ENCODE measurements at places on chromosomes 2 and 18.

GRCh38 chr2:101125374-101125773, 25.8 kb downstream of the TBC1D8 start:
- no peak for DNase-seq

GRCh38 chr18:39375066-39375465, 1809.5 kb upstream of the CELF4 start:
- no peak for DNase-seq

DNA sequence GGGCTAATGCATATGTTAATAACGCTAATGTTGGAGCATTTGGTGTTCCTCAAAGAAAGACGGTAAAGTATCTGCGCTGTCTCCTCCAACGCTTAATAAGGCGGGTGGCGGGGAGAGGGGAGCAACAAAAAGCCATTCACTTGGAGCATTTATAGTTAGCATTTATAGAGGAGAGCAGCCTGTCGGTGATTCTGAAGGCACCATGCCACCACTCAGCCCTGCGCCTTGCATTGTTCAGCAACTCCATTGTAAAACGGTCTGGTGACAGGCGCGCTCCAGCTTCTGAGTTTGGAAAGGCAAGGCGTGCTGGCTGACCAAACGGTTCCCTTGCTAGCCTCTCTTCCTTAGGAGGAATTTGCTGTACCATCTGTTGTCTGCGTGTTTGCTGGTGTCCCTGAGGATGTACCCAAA, 83.9 kb downstream of the LYPD1 start:
- no peak for DNase-seq

DNA sequence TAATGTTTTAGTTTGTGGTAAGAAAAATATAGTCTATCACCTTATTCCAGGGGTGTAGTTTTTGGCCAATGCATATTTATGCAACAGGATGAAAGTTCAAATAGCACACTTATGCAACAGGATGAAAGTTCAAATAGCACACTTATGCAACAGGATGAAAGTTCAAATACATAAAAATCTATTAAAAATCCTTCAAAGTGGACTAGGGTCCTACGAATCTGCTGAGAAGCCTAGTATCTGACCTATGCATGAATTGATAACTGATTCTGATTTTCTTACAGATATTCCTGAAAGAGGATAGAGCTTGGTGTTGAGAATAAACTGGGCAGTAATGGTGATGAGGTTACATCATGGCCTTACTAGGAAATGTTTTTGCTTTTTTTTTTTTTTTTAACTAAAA, 2.8 kb downstream of the PECR start:
- no peak for DNase-seq

DNA sequence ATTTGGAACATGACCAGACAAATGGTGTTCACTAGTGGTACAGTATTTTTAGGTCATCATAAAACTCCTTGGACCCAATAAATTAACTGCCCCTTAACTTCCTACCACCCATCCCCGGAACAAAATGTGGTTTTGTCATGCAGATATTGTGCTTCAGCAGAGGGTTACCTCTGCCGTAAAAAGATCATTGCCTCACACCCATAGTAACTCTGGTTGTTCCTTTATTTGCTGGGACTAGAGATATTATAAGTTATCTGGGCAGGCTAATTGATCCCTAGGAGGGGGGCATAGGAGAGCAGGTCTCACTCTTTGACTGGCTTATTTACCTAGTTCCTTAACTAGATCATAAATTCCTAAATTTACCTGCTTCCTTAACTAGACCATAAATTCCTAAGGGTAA, 1343.9 kb upstream of the CHAC2 start:
- DNase-seq, result no peak

DNA sequence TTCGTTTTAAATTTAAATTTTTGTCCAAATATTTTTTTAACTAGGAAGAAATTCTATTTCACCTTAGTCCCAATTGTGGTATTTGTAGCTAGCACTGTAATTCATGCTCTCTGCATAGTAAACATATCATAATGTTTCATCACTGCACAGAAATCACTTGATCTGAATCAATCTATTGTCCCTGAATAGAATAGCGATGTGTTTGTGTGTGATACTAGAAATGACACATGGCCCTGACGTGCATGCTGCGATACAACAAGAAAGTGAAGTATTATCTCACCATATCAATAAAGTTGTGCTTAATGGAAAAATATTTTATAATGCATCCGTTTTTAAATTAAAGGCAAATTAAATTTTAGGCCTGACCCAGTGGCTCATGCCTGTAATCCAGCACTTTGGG, 10.0 kb downstream of the TTL start:
- no peak for DNase-seq

DNA sequence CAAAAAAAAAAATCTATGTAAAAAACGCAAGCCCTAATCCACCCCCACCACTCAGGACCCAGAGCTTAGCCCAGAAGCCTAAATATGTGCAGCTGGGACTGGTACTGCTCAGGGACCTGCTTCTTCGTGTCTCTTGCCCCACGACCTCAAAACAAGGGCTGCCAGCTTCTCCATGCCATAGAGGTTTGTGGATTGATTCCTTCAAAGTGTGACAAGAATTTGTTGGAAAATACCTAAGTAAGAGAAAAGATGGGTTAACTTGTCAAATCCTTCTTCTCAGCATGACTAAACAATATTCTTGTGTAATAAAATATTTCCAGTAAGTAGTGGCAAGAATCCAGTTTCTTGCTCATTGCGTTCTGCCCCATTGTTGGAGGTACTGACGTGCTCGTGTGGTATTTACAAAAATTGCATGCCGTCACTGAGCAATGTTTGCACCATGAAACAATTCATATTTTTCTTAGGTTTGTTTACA, 825 bp upstream of the SCYGR1 start:
- DNase-seq, result no peak

DNA sequence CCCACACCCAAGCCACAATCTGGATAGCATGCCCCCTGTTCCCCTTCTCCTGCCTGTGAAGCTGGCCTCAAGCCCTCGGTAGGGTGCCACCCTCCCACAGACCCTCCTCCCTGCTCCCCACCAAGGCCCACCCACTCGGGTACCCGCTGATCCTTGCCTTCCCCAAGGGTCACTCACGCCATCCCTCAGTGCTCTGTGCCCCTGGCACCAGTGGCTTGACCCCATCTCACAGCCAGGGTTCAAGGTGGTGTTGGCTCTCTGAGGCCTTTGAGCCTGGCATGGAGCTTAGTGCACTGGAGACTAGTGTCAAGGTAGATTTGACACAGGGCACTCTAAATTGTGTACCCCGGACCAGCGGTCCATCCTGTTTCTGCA, 11.9 kb downstream of the ADRA2B start:
- DNase-seq, result no peak

DNA sequence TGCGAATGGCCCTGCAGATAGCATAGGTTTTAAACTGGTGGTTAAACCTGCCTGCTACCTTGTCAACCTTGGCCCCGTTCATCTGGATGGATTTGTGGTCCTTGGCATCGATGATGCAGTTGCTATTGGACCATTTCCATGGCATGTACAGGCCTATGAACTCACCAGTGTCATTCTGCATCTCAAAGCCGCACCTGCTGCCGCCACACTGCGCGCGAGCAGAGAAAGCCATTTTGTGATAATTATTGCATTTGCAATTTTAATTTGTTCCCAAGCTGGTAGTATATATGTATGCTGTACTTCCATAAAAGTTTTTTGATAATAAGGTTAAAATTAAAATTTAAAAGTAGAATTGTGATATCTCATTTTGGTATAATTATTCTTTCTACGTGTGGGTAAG, 94.8 kb upstream of the UXS1 start:
- no peak for DNase-seq

GRCh38 chr2:76478266-76479035, 767.7 kb upstream of the GCFC2 start:
- no peak for DNase-seq

DNA sequence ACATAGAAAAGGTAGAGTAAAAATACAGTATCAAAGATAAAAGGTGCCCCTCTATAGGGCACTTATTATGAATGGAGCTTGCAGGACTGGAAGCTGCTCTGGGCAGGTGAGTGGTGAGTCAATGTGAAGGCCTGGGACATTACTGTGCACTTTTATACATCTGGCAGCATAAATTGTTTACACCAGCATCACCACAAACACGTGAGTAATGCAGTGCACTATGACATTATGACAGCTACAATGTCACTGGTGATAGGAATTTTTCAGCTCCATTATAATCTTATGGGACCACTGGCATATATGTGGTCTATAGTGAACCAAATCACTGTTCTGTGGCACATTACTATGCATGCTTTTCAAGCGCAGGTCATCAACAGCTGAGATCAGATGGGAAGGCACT, 48.1 kb downstream of the TPGS2 start:
- DNase-seq, result no peak

- DNase-seq, result no peak
These were observed 82.0 kb downstream of the STK39 start for GRCh38 chr2:168165397-168165796.

- DNase-seq, result no peak
These were observed 624 bp downstream of the ZNF516 start for GRCh38 chr18:76494231-76495005.

GRCh38 chr2:238158509-238159070, at the start of gene ERFE:
Gene ERFE, plus strand, starts transcription at chr2:238158970. Its CDS starts 38 bp downstream, at chr2:238159008.
- peak; percentile 38 for DNase-seq

GRCh38 chr2:54859997-54860701, 136.7 kb downstream of the EML6 start:
- DNase-seq, result no peak

- no peak for DNase-seq
These were observed 395.4 kb upstream of the TCF4 start for GRCh38 chr18:55983433-55983832.

GRCh38 chr2:23662941-23663920, 263.7 kb downstream of the ATAD2B start:
- no peak for DNase-seq

GRCh38 chr2:220053919-220054318, 426.5 kb downstream of the SLC4A3 start:
- no peak for DNase-seq

GRCh38 chr2:20218331-20219320, 6.3 kb downstream of the SDC1 start:
- DNase-seq, result no peak

GRCh38 chr18:49009661-49010060, 58.9 kb upstream of the SMAD7 start:
- no peak for DNase-seq

- no peak for DNase-seq
These were observed 19.3 kb upstream of the HPCAL1 start for GRCh38 chr2:10283106-10284062.

DNA sequence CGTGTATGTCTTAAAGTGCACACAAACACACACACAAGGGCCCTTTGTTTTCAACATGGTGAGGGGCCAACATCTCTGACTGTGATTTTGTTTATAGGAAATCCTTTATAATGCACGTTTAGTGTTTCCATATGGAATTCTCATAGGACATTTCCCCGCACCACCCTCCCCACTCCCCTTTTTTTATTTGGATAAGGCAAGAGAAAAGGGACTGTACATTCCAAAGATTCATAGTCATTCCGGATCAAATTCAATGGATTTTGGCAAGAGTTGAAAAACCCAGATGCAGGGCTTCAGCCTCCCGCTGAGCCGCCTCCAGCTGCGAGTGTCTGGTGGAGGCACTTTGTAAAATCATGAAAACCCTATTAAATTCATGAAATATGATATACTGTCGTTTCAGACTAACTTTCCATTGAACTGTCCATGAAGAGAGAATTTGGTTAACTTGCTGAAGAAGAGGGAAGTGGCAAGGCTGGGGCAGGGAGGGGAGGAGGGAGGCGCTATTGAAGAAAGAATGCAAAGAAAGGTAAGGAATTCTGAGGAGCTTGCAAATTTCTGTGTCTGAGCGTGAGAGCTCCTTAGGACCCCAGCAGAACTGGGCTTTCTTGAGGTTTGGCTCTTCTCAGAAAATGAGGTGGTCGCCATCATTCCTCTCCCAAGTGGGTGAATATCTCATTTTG, 25.8 kb upstream of the SLC14A2 start:
- no peak for DNase-seq

GRCh38 chr2:22692746-22693145, 692.2 kb upstream of the KLHL29 start:
- DNase-seq, result no peak

DNA sequence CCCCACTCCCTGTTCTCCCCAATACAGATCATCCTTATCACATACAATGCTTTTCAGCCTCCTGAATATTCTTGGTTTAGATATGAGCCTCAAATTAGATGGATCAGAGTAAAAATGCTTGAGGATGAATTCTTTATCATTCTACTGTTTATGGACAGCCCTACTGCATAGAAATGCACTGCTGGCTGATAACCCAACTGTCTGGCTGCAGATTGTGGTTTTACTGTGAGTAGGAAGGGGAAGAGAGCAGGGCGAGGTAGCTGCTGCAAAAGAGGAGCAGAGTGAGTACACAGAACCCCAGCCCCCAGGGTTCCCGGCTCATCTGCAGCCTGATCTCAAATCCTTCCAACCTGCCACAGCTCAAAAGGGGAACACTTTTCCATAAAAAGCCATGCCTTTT, 29.4 kb upstream of the NCOA1 start:
- no peak for DNase-seq

- DNase-seq, result no peak
These were observed 27.1 kb upstream of the PTMA start for GRCh38 chr2:231680992-231681852.

DNA sequence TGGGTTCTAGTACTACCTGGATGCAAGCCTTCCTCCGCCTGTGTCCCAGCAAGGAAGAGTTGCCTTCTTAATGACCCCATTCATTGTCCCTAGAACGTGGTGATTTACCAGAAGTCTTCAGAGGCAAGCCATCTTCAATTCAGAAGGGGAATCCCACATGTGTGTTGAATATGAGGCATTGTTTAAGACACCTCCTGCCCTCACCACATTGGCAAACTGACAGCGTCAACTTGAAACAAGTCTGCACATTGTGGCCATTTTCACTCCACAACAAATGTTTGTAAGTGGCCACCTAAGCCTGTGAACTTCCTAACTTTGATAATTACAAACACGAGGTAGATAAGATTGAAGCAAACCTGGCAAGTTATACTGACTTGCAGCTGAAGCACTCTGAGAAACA, 83.7 kb downstream of the TCF7L1 start:
- DNase-seq, result no peak
